ENCODE measurements at places on chromosomes 16 and 17.

GRCh38 chr16:73027685-73028111 lies 20.2 kb downstream of the ZFHX3 start:
- DNase-seq: no peak

- DNase-seq: peak; percentile 65
Observed at GRCh38 chr17:39225959-39226683, 376 bp upstream of the STAC2 start.

DNA sequence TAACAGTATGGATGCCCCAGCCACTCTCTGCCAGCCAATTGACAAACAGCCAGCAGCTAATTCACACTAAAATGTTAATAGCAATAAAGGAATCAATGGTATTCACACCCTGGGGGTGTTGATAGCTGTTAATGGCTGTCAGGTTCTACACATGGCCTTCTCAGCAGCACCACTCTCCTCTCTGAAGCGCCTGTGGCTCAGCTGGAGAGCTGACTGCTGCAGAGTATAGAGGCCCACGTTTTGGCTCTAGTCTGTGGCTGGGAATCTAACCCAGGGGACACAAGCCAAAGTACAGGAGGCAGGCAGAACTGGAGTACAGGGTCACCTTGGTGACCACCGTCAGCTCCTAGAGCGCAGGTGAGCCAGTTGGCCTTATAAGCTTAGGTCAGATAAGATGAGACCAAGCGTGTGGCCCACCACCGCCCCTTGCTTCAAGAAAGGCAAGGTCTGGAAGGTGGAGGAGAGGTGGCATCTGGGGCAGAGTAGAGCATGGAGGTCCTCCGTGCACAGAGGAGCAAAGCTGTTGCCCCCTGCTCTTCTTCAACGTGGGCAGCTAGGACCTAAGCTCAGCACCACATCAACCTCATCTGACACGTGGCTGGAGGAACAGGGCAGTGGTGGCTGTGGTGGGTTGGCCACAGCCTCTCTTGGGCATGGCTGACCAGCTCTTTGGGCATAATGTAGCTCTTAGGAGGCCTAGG lies 25.4 kb downstream of the CCR7 start:
- DNase-seq: no peak

- no peak for DNase-seq
Observed at GRCh38 chr16:27618165-27618564, 68.2 kb downstream of the KATNIP start.

DNA sequence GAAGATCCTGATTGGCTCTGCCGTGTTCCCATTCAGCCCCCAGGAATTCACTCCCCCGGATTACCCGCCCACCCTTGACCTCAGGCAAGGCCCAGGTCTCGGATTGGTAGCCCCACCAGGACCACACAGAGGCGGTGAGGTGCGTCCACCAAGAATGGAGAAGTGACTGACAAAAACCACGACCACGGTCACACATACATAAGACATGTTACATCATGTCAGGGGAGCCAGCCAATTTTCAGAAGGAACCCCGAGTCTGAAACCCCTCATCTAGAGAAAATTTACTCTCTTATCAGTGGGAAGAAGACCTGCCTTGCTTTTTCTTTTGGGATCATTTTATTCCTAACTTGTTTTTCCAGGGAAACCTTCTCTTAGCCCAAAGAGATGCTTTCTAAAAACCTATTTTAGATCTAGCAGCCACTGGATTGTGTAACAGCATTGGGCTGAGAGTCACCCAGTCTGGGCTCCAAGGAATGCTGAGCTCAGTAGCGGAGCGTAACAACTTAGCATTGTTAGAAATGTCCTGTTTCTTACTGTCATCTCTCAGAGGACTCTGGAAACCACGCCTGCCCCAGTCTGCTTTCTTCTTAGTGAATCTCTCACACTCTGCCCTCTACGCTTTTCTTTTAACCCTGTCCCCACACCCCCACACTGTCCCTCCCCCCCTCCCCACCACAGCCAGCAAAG lies 164.1 kb downstream of the CMIP start:
- no peak for DNase-seq

DNA sequence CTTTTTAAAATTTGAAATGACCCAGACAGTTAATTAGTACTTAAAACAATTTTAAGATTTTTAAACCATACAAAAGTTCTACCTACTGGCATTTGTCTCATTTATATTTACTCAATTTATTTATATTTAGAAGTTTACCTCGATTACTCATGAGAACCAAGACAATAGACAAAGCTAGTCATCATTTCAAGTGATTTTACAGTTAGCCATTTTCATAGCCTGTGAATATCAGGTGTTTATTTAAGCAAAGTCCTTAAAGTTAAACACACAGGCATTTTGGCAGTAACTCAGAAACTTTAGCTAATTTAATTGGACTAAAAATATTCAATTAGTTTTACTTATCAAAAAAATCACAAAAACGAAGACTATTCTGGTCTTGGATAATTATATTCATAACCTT lies 101.6 kb upstream of the KIF2B start:
- no peak for DNase-seq

GRCh38 chr17:4944163-4944553 lies 4.1 kb downstream of the RNF167 start:
- peak; percentile 64 for DNase-seq

DNA sequence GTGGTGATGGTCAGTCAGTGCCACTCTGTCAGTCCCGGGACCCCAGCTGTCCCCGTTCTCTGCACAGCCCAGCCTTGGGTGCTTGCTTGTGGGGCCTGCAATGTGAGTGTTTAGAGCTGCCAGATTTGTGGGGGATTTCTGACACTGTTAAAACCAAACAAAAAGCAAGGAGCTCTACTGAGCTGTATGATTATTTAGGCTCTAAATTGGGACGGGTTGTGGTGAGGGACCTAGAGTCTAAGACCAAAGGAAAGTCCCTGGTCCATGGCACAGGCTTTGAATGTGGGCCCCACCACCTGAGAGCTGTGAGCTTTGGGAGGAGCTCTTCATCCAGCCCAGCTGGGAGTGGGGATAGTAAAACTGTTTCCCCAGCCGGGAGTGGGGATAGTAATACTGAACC lies 63.3 kb downstream of the KSR1 start:
- no peak for DNase-seq

DNA sequence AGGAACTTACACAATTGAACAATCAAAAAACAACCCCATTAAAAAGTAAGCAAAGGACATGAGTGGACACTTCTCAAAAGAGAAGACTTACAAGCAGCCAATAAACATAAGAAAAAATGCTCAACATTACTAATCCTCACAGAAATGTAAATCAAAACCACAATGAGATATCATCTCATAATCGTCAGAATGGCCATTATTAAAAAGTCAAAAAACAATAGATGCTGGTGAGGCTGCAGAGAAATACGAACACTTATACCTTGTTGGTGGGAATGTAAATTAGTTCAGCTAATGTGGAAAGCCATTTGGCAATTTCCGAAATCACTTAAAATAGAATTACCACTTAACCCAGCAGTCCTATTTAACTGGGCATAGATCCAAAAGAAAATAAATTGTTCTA lies 301.9 kb upstream of the KCNJ16 start:
- DNase-seq: no peak

- no peak for DNase-seq
Observed at GRCh38 chr17:10270258-10270657, 71.9 kb upstream of the GAS7 start.

GRCh38 chr16:83390759-83391158 lies 417.0 kb upstream of the HSBP1 start:
- no peak for DNase-seq

DNA sequence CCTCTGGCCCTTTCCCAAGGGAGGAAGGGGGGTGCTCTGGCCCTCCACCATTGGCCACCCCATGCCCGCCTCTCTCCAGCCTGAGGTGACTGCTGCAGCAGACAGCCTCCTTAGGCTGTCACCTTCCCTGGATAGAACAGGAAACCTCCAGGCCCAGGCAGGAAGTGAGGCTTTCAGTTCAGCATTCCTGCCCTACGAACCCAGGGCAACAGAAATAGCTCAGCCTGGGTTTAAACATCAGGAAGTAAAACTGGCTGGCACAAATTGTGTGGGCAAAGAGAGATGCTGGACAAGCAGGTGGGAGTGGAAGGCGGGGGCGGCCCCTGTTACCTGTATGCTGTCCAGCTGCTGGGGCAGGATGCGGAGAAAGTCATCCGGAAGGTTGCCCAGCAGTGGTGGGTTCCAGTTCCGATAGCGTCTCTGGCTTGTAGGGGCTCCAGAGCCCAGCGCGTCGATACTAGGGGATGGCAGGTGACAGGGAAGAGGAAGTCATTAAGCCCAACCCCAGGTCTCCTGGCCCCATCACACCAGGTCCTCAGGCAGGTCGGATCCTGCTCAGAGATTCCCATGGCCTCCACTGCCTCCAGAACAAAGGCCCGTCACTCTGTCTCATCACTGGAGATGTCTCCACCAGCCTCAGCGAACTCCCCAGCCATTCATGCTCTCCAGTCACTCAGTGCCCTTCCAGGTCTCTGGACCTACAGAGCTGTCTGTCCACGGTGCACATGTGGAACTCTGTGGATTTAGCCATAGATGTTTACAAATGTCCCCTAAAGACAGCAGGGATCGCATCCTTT lies 23.6 kb upstream of the MRPS23 start:
- DNase-seq: no peak

- no peak for DNase-seq
Observed at GRCh38 chr17:70050931-70051330, 24.1 kb upstream of the KCNJ16 start.

DNA sequence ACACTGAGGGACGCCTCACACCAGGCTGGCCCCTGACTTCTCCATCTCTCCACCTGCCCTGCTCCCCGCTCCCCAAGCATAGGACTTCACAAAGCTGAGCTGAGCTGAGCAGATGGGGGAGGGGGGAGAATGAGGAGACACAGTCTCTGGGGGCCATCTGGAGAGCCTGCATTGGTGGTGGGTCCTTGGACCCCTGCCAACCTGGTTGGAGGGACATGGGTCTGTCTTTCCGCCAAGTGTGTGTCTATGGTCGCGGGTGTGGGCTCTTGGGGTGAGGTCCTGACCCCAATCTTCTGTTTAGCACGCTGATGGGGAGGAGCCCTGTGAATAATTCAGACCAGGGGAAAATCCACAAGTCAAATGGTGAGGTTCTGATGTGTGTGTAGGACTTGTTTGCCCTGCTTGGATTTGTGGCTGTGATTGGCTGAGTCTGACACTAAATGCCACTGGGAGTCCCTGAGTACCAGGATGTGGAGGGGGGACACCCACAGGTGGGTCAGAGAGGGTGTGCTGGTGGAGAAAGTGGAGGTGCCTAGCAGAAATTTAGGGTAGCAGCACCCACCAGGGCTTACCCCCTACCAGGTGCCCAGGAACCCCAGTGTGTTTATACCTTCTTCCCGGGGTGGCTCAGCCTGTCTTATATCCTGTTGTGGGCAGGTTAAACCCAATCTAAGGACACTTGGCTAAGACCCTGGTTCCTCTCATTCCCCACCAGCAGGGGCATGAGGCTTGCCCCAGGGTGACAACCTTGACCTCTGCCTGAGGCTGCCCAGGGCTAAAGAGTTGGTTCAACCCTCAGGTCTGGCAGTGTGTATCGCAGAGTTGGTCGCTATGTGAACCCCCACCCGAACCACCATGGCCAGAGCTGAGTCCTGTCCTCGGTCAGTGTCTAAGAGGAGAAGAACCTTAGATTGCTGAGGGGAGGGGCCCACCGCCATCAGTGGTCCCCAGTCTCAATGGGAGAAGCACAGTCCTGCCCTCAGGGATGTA lies 2.1 kb downstream of the FMNL1 start:
- DNase-seq: peak; percentile 40
